ENCODE measurements at places on chromosomes 7 and 10.
A peak's percentile ranks its signal among the peaks of the same experiment; 100 is the strongest.

DNA sequence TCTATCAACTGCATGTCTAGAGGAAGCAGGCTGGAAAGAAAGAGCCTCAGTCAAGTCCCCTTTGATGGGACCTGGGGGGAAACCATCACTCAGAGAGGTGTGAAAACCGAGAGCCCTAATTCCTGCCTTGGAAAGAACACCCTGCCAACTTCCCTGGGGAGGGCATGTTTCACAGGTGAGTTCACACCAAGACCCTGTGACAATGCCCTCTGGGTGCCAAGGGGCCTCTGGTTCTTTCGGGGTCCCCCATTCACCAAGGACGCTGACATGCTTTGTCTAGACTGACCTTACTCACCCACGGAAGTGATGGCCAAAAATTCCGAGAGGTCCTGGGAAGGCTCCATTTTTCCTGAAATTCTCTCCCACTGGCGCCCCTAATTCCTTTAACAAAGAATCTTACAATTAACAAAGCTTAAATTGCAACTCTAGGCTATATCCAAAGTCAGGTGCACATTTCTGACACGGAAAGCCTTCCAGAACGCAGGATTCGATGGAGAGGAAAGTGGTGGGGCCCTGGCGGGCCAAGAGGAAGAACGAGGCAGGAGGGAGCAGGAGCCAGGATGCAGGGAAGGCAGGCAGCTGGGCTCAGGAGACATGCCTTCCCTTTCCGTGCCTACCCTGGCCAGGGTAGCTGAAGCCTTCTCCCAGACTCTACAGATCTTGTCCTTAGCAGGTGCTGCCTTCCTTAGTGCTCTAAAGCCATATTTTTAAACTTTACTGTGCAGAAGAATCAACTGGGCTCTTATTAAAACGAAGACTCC is 23.7 kb downstream of the VSTM4 start:
- DNase-seq = no peak

- DNase-seq = no peak
These were observed 11.8 kb downstream of the UROS start for GRCh38 chr10:125811251-125811650.

- DNase-seq = peak; percentile 88
These were observed 67.8 kb downstream of the GSAP start for GRCh38 chr7:77348371-77348813.

- no peak for DNase-seq
These were observed 14.6 kb downstream of the OTUD1 start for GRCh38 chr10:23453465-23453864.

DNA sequence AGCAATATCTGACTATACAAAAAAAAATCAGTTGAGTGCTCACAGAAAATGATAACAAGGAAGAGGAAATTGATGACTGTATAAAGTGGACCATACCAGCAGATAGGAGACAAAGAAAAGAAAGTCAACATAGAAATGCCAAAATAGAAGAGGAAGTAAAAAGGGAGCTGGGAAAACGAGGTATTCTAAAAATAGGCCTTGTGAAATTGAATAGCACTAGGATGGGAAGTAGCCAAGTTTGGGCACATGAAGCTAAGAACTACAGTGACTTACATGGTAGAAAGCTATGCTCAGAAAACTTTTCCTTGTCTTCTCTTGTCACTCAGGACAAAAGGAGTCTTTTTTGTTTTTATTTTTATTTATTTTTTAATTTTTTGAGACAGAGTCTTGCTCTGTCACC is 76.2 kb upstream of the APBB1IP start:
- no peak for DNase-seq

- peak; percentile 20 for DNase-seq
These were observed 78.1 kb downstream of the CXCL12 start for GRCh38 chr10:44306762-44307161.

DNA sequence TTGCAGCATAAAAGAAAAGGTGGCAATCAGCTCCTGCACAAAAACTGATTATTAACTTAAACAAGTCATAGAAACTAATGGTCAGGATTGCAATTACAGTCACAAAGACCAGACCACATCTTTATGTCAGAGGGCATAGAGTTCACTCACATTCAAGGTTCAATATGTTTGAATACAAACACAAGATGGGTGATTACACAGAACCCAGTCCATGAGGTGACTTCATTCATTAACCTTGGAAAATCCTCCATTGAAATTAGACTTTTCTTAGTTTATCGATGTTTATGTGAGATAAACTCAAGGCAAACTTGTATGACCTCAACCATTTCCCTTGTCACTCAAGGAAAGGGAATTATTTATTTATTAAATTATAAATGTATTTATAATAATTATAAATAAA is 388.6 kb upstream of the LRRTM3 start:
- DNase-seq = no peak

DNA sequence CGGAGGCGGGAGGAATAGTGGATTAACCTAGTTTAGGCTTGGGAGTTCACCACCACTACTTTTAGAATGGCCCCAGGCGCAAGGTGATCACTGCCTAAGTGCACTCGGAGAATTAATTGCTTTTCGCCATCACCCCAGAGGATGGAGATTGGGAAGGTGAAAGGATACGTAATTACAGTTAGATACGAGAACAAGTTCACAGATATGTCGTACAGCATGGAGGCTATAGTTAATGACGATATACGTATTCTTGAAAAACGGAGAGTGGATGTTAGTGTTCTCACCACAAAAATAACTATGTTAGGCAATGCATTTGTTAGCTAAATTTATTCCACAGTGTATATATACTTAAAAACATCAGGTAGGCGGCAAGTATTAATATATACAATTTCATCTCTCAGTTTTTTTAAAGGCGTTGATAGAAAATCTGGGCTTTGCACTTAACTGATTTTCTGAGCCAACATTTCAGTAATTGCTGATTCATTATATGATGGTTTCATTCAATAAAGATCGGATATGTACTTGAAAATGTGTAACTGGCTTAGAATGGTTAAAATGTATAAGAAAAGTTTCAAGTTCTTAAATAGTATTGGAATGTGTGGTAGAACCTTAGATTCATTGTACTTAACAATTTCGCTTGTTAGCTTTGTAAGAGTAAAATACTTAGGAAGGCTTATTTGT is 683 bp downstream of the CDC123 start:
- no peak for DNase-seq

DNA sequence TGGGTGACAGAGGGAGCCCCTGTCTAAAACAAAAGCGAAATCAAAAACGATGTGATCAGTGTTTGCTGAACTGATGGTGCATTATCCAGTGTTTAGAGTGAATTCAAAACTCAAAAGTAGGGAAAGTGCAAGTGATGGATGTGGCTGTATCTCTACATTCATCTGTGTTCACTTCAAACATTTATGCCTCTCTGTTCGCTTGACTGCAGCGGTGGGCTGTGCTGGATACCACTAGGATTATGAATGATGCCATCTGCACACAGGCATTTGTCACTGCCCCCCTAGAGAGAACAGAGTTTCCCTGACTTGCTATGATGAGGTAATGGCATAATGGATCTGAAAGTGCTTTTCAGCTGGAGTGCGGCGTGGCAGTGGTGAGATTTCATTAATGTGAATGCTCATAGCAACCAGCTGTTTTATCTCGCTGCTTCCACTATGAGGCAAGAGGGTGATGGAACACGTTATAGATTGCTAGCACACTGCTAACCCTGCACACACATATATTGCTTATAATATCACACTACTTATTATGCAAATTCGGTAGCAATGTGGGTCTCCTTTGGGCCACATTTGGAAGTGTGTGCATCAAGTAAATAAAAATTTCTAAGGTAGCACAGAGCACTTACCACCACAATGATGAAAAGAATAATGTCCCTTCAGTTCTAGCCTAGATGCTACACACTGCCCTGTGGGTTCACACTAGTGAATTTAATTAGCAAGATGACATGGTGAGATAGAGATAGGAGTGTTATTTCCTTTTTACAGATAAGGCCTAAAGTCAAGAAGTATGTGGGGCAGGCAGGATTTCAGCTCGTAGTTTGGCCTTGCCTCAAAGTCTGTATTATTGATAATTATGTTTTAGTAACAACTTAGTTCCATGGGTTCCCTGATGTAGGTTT is 164.7 kb downstream of the CAMK1D start:
- DNase-seq = peak; percentile 50

- DNase-seq = no peak
These were observed 77.4 kb downstream of the PPP1R17 start for GRCh38 chr7:31764462-31764861.

DNA sequence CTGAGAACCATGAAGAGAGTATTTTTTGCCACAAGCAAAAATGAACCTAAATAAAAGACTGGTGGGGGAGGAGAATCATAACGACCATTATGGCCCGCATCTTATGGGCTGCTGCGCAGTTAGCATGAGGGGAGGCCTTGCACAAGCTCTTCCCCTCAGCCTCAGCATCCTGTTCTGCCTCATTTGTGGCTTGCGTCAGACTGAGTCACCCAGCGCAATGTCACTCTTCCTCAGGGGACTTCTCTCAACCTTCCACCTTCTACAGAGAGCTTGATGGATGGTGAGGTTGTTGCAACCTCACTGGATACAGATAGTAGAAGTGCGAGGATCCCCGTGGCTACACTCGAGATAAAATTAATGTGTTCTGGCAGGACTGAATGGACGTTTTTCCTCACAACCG is 16.8 kb upstream of the GPR15LG start:
- DNase-seq = no peak

DNA sequence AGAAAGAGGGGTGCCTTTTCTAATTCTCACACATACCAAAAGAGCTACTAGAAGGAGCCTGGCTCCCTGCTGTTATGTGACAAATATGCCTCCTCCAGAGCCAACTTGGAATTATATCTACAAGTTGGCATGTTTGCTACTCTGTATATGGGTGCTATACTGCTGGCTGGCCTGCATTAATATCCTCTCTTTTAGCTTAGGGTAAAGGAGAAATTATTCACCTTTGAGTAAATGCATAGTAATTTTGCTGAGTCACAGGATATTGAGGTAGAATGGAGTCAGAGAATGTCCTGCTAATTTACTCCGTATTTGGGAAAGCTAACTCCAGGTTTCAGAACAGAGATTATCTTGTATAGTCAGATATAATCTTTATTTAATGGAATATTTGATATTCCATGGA is 24.2 kb upstream of the LIPN start:
- DNase-seq = peak; percentile 13

DNA sequence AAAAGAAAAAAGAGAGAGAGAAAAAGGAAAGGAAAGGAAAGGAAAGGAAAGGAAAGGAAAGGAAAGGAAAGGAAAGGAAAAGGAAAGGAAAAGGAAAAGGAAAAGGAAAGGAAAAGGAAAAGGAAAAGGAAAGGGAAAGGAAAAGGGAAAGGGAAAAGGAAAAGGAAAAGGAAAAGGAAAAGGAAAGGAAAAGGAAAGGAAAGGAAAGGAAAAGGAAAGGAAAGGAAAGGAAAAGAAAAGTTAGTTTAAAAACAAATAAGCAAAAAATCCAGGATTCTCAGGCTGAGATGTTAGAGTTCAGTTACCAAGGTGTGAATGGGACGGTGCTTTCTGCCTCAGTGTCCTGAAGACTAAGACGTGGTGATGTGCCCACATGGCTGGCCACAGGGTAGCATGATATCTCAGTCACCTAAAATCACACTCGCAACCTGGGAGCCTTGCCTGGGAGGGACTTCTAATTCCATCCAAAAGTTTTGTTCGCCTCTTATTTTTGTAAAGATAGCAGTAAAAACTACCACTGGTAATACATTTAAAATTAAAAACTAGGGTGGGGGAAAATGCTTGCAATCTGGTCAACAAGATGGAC is 70.1 kb downstream of the JAZF1 start:
- DNase-seq = no peak

GRCh38 chr7:93011351-93012294 is 106.2 kb downstream of the SAMD9 start:
- peak; percentile 94 for DNase-seq

DNA sequence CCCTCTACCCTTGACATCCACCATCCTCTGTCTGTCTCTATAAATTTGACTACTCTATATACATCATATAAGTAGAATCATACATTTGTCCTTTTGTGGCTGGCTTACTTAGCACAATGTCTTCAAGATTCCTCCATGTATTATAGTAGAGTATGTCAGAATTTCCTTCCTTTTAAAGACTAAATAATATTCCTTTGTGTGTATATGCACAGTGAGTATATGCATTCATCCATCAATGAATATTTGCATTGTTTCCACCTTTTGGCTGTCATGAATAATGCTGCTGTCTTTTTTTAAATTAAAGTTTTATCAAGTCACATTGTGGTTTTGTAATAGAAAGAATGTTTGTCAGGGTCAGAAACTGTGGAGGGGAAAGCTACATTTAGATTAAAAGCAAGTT is 195.3 kb downstream of the ANK3 start:
- no peak for DNase-seq

DNA sequence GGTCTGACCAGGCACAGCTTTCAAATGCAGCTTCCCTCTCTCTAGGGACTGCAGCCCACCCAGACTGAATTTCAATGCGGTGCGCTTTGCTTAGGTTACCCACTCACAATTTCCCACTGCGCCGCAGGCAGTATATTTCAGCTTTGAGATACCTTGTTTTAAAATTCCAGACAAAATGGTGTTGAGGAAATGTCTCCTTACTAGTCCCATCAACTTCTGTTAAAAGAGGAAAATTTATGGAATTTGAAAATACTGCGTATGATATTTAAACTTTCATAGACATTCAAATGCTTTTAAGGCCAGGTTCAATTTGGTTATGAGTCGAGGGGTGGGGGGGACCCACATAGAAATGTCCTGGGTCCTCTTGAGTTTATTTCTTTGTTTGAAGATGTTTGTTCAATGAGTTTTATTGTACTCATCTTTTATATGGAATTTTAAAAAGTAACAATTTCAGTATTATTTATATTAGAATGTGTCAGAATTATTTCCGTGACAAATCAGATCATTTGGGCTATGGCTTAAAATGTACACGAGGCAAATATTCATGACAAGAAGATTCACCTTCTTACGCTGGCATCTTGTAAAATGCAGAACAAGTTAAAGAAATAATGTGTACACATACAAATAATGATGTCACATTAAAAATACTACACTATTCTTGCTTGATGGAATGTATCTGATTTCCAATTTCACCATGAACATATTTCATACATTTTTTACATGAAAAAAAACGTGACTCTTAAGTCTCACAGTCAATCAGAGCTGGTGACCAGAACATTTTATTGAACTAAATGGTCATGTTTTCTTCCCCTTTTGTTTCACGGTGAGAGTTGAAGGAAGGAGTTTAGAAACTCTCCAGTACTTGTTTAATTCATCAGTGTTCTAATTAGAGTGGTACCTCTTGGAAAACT is 1.3 kb downstream of the IKZF1 start:
- no peak for DNase-seq

DNA sequence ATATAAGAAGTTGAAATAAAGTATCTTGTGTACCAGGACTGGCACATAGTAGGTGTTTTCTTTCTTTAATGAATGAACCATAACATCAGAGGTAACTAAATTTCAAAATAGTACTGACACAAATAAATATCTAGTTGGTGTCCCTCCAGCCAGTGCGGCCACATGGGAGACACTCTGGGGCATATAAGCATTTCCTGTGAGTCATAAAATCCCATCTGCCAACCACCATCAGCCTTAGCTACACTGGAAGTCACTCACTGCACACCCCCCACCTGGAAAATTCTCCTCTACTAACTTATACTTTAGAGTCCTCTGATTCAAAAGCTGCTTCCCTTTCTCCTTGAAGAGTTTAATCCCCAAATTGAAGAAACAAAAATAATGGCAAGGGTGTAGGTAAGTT is 32.5 kb downstream of the DYDC1 start:
- DNase-seq = peak; percentile 2

GRCh38 chr7:1945558-1945957 is 275.5 kb downstream of the ELFN1 start:
- DNase-seq = no peak

GRCh38 chr10:120455004-120455403 is 2.0 kb upstream of the PLPP4 start:
- no peak for DNase-seq

Data from astrocyte of the hippocampus (primary cell).